ENCODE measurements at places on chromosomes 12 and 14.

GRCh38 chr14:33799705-33800570 is 150.9 kb downstream of the EGLN3 start:
- DNase-seq, result no peak

DNA sequence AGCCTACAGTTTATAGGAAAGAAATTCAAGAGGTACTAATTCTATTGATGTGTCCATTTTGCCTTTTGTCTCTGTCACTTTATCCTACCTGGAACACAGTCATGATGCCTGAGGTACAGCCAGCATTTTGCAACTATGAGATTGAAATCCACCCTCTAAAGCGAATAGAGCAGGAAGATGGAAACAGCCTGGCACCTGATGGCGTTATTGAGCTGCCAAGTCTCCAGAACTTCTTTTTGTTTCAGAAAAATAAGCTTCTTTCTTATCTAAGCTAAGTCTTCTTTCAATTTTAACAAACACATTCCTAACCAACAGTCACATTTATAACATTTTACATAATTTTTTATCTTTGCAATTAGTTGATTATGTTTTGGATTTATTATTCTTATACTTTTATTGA is 182.1 kb downstream of the PAWR start:
- no peak for DNase-seq

DNA sequence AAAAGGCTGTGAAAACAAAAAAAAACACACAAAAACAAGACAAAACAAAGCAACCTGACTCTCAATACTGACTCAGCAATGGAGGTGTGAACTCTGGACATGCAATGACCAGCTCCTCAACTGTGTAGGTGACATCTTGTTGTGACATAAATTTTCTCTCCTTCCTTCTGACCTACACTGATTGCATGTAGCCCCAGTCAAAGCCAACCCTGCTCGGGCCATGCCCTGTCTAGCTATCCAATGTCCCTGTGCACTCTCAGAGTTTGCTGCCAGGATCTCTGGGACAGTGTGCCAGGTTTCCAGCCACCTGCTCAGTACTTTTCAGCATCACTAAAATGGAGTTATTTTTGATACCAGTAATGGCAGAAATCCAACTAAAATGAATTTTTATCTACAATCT is 18.9 kb upstream of the CRACR2A start:
- DNase-seq, result no peak

DNA sequence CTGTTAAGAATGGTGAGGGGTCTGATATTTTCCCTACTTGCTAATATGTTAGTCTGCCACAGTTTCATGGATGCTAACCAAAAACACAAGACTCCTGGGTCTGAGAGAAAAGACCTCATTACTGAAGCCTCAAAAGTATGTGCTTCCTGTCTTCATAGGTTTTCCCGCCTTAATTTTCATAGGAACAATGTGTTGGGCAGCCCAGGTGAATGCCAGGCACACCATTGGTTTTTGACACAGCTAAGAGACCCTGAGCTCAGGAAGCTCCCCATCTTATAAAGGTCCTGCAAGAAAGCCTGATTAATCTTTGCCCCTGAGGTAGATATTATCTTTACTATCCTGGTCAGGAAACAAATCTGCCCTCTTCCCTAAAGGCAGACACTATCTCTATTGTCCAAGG is 464.1 kb downstream of the MDGA2 start:
- DNase-seq, result no peak

- DNase-seq, result no peak
These were observed 77.4 kb upstream of the SLC8A3 start for GRCh38 chr14:70266157-70266556.

DNA sequence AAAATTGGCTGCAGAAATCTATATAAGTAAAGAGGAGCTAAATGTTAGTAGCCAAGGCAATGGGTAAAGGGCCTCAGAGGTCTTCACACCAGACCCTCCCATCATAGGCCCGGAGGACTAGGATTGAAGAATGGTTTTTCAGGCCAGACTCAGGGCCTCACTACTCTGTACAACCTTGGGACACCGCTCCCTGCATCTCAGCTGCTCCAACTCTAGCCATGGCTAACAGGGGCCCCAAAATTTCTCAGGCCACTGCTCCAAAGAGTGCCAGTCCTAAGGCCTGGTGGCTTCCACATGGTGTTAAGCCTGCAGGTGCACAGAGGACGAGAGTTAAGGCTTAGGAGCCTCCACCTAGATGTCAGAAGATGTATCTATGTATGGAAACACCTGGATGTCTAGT is 155.5 kb upstream of the MGAT4C start:
- no peak for DNase-seq

Data from stimulated activated CD8-positive, alpha-beta memory T cell treated with anti-CD3 and anti-CD28 coated beads, Interleukin-4, amount 100 ng/mL, for 1 hour (primary cell).